ENCODE measurements at places on chromosomes 6 and 20.

GRCh38 chr6:13273931-13274706 is 54.2 kb downstream of the TBC1D7 start:
- DNase-seq = peak; percentile 59

GRCh38 chr6:98657764-98658163 is 176.6 kb upstream of the POU3F2 start:
- peak; percentile 27 for DNase-seq

DNA sequence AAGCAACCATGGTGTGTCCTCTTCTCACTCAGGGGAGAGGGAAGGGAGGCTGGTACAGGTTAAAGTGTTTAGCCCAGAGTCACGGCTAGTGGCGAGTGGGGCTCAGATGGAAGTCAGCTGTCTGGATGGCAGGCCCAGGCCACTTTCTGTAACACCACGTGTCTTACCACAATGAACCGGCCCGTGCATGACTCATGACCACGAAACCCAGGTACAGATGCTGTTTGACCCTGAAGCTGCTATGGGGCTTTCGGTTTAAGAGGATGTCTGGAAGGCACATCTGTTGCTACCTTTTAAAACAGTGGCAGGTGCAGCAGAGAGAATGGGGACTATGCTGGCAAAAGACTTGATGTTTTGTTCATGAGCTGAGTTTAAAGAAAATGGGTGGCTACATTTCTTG is 36.5 kb upstream of the MPC1 start:
- peak; percentile 33 for DNase-seq

DNA sequence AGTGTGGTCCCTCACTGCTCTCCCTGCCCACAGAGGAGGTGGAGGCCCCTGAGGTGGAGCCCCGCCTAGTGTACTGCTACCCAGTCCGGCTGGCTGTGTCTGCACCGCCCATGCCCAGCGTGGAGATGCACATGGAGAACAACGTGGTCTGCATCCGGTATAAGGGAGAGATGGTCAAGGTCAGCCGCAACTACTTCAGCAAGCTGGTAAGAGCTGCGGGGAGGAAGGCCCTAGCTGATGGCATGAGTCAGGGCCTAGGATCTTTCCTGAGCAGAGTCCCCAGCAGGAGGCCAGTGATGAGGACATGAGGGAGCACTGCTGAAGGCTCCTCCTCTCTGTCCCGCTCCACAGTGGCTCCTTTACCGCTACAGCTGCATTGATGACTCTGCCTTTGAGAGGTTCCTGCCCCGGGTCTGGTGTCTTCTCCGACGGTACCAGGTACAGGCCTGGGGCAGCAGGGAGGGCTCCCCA is 11.2 kb downstream of the PCIF1 start:
- peak; percentile 22 for DNase-seq

DNA sequence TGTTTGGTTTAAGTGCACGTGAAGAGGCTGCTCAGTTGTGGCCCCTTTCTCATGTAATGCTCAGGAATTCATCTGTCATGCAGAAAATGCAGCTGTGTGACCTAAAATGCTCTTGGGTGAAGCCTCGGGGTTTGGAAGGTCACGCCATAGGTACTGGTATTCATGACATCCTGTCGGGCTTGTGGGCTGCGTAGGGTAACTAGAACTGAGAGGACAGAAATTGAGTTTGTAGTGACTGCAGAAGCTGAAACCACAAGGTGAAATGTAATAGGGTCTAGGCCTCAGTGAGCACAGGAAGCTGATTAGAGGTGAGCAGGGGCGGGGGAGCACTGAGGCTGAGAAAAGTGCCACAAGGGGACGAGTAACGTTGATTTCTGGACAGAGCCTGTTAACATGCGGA is 128.8 kb downstream of the SOBP start:
- no peak for DNase-seq

GRCh38 chr20:33878583-33878982 is 67.4 kb downstream of the CHMP4B start:
- no peak for DNase-seq

GRCh38 chr6:162736961-162737360 is 9.2 kb downstream of the PACRG start:
- no peak for DNase-seq

DNA sequence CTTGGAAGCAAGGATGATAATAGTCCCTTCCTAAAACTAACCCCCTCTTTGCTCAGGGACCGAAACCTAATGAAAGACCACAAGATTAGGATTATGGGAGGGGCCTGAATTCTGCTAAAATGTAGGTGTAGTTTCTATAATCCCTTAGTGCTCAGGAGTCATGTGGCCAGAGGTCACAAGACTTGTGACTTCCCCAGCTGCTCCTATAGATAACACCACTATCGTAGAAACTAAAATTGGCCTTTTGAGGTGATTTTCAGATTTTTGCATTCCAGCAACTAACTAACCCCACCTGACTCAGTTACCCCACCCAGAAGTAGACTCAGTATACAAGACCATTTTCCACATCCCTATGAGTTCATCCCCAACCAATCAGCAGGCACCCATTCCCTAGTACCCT is 42.1 kb downstream of the MDN1 start:
- no peak for DNase-seq

DNA sequence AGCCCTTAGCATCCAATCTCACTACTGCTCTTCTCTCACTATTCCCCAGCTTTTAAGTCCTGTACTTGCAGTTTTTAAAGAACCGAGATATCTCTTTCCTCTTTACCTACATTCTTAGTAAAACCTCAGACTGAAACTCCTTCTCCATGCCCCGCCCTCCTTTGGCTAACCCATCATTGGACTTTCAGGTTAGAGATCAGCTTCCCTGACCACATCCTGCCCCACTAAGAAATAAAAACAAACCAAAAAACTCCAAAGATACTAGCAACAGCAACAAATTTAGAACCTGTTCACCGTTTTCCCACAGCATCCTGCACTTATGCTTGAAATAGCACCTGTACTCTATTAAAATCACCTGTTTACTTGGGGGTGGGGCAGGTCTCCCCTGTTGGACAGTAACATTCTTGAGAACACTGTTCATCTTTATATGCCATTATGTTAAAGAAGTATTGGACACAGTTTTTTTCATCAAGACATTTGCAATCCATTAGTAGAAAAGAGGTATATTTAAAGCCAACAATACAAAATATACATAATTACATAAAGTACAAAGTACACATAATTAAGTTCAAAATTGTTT is 16.3 kb upstream of the SMAP1 start:
- DNase-seq = no peak

DNA sequence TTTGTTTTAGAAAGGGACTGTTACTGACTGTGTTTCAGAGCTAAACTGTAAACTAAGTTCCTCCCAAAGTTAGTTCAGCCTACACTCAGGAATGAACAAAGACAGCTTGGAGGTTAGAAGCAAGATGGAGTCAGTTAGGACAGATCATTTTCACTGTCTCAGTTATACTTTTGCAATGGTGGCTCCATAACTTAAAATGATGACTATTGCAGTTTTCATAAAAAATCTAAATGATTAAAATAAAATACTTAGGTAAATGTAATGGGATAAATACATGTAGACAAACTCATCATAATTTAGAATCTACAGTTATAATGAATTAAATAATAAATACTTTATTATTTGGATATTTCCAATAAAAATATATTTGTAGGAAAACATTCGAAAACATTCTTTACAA is 590.6 kb downstream of the EPHA7 start:
- DNase-seq = no peak

GRCh38 chr6:165034271-165034741 is 275.1 kb downstream of the C6orf118 start:
- DNase-seq = no peak

GRCh38 chr6:80517525-80517924 is 411.1 kb downstream of the BCKDHB start:
- no peak for DNase-seq

- peak; percentile 72 for DNase-seq
These were observed 36.9 kb upstream of the TRAF3IP2 start for GRCh38 chr6:111642463-111643158.

DNA sequence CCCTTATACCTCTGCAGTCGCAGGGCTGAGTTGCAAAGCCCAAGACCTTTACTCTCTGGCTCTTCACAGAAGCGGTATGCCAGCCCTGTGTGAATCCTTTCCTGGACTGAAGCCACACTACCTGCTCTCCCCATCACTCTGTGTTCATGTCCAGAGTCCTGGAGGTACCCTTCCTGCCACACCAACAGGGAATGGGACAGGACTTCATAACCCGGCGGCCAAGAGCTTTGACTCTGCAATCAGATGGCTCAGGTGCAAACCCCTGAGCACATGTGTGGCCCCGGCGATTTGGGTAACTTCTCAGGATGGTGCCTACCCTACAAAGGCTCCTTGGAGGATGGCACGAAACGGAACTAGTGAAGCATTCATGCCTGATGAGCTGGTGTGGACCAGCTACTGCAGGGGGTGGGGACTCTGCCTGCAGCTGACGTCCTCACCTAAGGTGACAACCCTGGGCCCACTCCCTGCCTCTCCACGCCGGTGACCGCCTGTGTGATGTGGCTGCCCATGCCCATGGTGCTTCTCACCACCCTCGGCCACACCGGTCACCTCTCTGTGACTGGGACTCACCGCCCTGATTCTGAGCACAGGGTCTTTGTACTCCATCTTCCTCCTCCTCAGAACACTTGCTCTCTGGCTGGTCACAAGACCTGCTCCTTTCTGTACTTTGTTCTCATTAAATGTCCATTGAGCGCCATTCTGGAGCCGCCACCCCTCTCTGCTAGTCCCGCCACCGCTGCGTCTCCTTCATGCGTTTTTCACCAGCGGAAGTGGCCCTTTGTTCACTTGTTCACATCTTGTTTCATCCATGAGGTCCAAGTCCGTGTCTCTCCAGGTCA is 116.7 kb downstream of the SULF2 start:
- DNase-seq = no peak

DNA sequence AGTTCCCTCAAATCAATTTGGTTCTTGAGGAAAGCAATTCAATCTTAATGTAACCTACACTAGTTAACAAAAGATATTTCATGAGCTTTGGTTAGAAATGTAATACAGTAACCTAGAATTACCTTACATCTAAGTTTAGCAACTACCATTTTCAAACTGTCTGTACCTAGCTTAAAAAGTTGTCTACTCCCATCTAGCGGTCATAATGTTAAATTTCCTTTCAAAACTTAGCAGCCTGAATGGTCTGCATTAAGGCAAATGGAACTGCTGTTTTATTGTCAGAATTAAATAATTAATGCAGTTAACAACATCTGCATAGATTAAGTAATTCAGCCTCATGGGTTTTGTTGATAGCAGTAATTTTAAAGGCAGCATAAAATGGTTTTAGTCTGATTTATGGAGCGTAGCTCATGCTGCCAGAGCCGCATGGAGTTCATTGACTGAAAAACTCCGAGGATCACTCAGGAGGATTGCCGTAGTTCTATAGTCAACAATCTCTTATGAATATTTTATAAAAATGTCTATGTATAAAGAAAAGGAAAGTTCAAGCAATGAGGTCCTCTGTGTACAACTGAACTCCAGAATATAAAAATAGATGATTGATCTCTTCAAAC is 485.4 kb upstream of the MANEA start:
- peak; percentile 67 for DNase-seq

- DNase-seq = no peak
These were observed 91.0 kb upstream of the SLC24A3 start for GRCh38 chr20:19121463-19121862.

- DNase-seq = peak; percentile 69
These were observed 3.6 kb upstream of the BPIFB1 start for GRCh38 chr20:33279261-33279910.

GRCh38 chr20:52443874-52444273 is 252.3 kb upstream of the ZFP64 start:
- DNase-seq = no peak

- no peak for DNase-seq
These were observed 547.5 kb upstream of the ADGRB3 start for GRCh38 chr6:68087399-68088133.

- DNase-seq = peak; percentile 22
These were observed 544 bp upstream of the TP53INP2 start for GRCh38 chr20:34703424-34704176.

DNA sequence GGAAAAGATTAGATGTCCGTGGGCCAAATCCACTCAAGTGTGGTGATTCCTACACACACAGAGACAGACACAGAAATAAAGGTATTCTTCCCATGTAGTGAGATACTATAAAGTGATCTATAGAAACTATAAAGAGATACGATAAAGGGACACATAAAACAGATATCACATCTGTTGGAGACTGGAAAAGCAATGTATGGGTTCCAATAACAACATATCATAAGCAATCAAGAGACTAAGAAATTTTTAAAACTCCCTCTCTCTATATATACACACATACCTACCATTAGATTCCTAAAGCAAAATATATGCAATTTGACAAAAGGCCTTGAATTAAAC is 5.2 kb downstream of the PPP1R10 start:
- DNase-seq = no peak

- DNase-seq = no peak
These were observed 69.6 kb downstream of the GMDS start for GRCh38 chr6:2175825-2176224.

DNA sequence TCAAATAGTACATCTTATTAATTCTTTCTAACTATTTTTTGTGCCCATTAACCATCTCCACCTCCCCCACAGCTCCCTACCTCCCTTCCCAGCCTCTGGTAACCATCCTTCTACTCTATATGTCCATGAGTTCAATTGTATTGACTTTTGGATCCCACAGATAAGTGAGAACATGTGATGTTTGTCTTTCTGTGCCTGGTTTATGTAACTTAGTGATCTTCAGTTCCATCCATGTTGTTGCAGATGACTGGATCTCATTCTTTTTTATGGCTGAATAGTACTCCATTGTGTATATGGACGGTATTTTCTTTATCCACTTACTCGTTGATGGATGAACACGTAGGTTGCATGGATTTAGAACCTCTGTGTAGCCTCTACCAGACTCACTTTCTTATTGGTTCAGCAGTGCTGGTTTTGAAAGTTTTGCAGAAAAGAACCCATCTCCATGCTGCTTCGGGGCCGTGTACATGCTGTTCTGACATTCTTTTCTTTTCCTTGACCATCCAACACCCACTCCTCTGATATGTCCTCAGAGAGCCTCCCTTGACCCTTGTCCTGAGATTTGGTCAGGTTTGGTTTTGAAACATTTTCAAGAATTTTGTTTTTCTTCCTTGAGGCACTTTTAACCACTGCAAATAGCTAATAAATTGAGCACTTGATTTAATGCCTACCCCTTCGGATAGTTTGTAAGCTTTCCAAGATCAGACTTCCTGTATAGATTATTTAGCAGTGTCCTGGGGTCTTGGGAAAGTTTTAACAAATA is 231.2 kb upstream of the ZFP64 start:
- DNase-seq = no peak

GRCh38 chr6:47134476-47135189 is 92.5 kb upstream of the ADGRF1 start:
- peak; percentile 92 for DNase-seq

GRCh38 chr20:22974354-22974753 is 60.8 kb upstream of the SSTR4 start:
- peak; percentile 30 for DNase-seq

- no peak for DNase-seq
These were observed 1.7 kb upstream of the POU5F1 start for GRCh38 chr6:31171931-31172905.

- peak; percentile 17 for DNase-seq
These were observed 18.8 kb upstream of the CLPSL2 start for GRCh38 chr6:35757456-35758123.

DNA sequence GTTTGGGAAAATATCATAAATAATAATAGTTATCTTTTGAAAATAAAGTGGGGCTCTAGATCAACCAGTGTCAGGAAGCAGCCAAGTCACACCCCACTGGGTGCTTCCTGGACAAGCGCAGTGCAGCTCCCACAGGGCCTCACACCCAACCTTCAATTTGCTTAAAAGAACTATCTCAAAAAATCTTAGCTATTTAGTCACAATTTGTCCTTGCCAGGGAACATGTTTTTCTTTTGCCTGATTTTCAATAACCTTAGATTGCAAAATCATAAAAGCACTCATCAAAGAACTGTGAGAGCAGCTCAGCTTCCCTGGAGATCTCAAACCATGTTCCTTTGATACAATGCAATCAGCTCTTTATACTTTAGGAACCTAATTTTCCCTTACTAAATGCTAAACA is 1.6 kb upstream of the NCOA7 start:
- DNase-seq = no peak
